Daoy (cell line): ENCODE measurements at places on chromosomes 4 and X. TPM values are rescaled to one million over a fixed set of nuclear protein-coding genes. Genes with fewer than 3 reads are reported as not detected.

Gene ADAM29
- total RNA-seq = not detected in 2 replicates

Gene CFAP47
- 0.06 and 0.17 TPM in 2 replicates for total RNA-seq

Gene DCTD
- total RNA-seq = 38.3 and 51.5 TPM in 2 replicates

Gene MAP3K15
- total RNA-seq = 0.36 and 0.57 TPM in 2 replicates

Gene ARR3
- total RNA-seq = not detected in 2 replicates
